ENCODE measurements at places on chromosomes 7 and 10. TPM values are rescaled to one million over a fixed set of nuclear protein-coding genes. Genes with fewer than 3 reads are reported as not detected.

Gene FOXI2
- polyA plus RNA-seq = not detected

Gene ZSCAN21
- 15.2 TPM for polyA plus RNA-seq

Gene CYCS
- 63.1 TPM for polyA plus RNA-seq

Gene FEZF1
- polyA plus RNA-seq = not detected

Gene FIS1
- 198 TPM for polyA plus RNA-seq
